ENCODE measurements at places on chromosomes 6 and 20.

GRCh38 chr6:55557146-55557545 is 21.8 kb downstream of the HMGCLL1 start:
- no peak for DNase-seq

- no peak for DNase-seq
These were observed 699.9 kb downstream of the FRK start for GRCh38 chr6:115360602-115361325.

GRCh38 chr6:133837801-133838349 is 51.0 kb upstream of the TCF21 start:
- peak; percentile 37 for DNase-seq

- DNase-seq = no peak
These were observed 41.1 kb downstream of the HS3ST5 start for GRCh38 chr6:114301596-114302219.

DNA sequence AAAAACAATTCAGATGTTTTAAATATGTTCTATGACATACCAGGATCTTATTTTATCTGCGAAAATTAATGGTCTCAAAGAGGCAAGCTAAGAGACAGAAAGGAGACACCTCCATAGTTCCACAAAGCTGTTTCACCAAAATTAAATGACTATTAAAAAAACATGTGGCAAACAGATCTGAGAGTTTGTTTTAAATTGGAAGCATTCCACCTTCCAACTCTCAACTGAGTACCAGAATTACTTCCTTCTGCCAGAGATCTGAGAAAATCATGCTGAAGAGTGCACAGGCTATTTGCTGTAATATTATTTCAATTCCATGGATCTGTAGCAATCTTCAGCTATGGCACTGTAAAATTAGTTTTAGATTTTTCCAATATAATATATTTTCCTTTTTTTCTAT is 669.5 kb upstream of the MARCKS start:
- DNase-seq = peak; percentile 29
